Stimulated activated CD4-positive, alpha-beta T cell treated with anti-CD3 and anti-CD28 coated beads, Interleukin-12 subunit alpha, Interleukin-12 subunit beta, amount 100 ng/mL, for 4 hours (primary cell): ENCODE measurements at places on chromosomes 7 and 10.

GRCh38 chr7:36272211-36272566 lies 117.5 kb upstream of the ANLN start:
- no peak for DNase-seq

- no peak for DNase-seq
Measured at GRCh38 chr10:47243791-47244190, 56.2 kb upstream of the GDF10 start.

GRCh38 chr10:7577176-7577575 lies 89.6 kb downstream of the ITIH5 start:
- no peak for DNase-seq

DNA sequence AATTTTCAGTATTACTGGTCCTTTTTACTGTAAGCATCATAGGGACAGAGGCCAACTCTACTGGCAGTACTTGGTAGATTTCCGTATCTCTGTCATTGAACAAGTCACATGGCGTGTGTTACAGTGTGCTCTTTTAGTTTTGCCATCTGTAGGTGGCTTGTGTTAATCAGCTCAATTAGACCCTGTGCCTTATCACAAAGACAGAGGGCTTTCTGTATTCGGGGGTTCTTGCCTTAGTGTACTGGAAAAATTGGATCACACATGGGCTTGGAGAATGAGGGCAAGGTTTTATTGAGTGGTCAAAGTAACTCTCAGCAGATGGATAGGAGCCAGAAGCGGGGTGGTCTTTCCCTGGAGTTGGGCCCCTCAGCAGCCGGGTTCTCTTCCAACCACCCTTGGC lies 21.3 kb upstream of the LRGUK start:
- no peak for DNase-seq

DNA sequence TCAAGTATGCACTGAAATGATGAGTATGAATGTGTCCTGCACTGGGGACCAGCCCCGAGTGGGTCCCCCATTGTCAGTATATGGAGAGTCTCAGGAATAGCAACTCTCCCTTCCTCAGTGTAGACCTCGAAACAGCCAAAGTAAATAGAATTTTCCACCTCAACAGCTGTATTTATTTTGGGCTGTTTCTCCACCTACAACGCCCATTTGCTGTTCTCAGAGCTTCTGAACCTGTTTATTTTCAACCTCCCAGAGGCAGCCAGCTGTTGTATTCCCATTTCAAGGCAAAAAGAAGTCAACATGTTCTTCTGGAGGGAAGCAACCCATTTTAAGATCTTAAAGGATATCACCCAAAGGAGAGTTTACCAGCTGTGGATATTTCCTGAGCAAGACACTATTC lies 59.6 kb upstream of the BICC1 start:
- DNase-seq = no peak

GRCh38 chr7:77930496-77930895 lies 131.9 kb downstream of the PHTF2 start:
- no peak for DNase-seq

DNA sequence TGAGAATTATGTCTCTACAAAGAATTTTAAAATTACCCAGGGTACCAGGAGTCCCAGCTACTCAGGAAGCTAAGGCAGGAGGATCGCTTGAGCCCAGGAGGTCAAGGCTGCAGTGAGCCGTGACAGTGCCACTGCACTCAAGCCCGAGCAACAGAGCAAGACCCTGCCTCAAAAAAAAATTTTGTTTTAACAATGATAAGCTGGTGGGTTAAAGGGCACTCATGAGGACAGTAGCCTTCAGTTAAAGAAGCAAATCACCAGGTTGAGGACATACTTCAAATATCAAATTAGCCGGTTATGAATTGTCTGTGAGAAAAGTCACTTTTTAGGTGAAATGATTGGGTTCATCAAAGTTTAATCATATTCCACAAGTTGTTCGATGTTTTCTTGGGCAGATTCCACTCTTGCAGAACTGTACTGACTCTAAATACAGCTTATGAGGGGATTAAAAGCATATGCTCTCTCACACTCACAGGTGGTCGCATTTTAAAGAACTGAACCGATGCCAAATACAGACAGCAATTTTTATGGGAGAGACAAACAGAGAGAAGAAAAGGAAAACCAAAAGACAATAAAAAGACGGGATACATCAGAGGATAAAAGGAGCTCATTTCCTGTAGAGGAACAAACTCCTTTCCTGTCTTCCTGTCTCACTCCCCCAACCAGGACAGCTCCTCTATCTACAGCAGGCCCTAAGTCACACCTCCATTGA lies 582.8 kb upstream of the NRP1 start:
- DNase-seq = no peak

DNA sequence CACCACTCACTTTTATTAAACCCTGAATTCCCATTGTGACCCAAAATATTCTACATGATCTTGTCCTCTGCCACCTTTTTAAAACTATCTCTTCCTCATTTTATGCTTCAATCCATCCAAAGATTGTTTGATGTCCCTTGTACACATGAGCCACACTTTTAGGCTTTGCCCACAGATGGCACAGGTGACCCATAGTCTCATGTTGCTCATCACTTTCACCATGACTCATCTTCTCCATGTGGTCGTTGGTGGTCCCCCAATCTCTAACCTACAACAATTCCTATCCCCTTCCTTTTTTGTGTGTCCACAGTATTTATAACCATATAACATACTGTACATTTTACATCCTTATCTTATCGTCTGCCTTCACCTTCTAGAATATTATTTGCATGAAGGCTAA lies 271.5 kb upstream of the ZWINT start:
- DNase-seq = no peak

DNA sequence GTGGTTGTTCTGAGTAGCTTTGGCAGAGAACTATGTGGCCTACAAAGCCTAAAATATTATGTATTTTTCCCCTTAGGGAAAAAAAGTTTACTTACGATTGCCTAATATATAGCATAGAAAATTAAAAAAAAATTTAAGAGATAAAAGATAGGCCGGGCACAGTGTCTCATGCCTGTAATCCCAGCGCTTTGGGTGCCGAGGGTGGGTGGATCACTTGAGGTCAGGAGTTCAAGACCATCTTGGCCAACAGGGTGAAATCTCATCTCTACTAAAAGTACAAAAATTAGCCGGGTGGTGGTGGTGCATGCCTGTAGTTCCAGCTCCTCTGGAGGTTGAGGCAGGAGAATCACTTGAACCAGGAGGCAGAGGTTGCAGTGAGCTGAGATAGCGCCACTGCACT lies 439.2 kb upstream of the KLF6 start:
- no peak for DNase-seq

DNA sequence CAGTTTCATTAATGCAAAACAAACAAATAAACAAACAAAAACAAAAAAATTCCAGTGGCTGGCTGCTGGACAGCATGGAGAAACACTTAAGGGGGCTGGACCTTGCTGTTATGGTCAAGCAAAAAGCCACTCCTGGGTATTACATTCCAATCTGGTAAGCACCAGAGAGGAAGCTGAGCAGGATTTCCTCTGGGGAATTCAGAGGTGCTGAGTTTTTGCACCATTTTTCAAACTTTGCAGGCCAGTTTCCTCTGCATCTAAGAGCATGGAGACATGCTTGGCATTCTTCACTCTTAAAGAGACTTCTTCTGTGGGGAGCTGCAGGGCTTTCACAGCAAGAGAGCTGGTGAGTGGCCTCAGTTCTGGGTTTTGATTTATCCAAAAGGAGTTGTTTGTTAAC lies 84.5 kb downstream of the FZD1 start:
- DNase-seq = no peak

- DNase-seq = no peak
Measured at GRCh38 chr7:116182023-116182422, 28.3 kb upstream of the TES start.

GRCh38 chr7:150629347-150629746 lies 2.8 kb downstream of the GIMAP6 start:
- DNase-seq = no peak

DNA sequence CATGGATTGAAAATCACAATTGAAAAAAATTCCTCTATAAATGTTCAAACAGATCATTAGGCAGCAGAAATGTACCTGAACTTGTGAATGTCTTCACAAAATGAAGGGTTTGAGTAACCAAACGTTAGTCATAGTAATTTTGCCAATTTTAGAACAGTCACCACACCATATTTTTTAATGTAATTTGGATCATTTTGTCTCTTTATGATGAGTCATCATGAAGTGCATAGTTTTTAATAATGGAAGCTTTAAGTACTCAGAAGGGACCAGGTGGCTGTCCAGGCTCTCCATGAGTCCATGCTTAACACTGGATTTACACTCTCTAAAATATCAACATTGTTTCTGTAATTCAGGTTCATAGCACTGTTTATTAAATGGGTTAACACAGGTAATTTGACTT lies 219.2 kb downstream of the ETV1 start:
- DNase-seq = no peak

GRCh38 chr7:155296788-155297516 lies 726 bp upstream of the INSIG1 start:
- peak; percentile 69 for DNase-seq

DNA sequence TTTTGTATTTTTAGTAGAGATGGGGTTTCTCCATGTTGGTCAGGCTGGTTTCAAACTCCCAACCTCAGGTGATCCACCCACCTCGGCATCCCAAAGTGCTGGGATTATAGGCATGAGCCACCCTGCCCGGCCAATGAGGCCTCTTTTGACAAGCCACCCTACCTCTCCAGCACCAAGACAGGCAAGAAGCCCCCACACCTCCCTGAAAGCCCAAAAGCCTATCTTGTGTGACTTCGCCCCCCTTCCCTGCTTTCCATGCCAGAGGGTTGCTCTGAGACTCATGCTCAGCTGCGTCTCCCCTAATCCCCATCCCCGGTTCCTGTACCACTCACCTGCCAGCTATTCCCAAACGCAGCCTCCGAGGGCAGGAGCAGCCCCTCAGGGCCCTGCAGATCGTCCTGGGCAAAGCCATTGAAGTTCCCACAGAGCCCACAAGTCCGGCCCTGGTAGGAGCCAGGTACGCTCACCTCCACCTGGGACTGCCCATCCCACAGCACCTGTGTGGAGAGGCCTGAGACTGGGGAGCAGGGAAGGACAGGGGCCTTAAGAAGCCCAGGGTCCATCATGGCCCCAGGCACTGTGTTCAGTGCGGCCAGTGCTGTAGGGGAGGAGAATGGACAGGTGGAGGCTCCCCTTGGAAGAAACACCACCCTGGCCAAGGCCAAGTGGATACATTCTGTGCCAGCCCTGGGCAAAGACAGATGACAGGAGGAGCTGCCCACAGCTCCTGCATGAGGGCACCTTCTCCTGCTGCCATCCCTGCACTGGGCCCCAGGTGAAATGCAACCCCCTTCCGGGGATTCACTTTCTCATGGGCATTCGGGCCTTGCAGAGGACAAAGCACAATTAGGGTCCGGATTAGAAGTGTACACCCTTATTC lies 15.8 kb downstream of the ATP6V1F start:
- no peak for DNase-seq

DNA sequence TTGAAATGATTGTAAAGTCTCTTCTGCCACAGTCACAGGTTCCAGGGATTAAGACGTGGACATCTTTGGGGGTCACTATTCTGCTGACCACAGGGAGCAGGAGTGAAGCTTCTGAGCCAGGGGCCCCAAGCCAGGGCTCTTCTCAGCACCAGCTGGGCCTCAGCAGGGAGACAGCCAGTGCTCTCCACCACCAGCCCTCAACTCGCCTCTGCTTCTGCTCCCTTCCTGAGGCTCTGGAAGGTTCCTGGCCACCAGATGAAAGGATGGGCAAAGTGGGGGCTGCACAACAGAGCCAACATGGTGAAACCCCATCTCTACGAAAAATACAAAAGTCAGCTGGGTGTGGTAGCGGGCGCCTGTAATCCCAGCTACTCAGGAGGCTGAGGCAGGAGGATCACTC lies 11.2 kb upstream of the CRYGN start:
- DNase-seq = no peak

DNA sequence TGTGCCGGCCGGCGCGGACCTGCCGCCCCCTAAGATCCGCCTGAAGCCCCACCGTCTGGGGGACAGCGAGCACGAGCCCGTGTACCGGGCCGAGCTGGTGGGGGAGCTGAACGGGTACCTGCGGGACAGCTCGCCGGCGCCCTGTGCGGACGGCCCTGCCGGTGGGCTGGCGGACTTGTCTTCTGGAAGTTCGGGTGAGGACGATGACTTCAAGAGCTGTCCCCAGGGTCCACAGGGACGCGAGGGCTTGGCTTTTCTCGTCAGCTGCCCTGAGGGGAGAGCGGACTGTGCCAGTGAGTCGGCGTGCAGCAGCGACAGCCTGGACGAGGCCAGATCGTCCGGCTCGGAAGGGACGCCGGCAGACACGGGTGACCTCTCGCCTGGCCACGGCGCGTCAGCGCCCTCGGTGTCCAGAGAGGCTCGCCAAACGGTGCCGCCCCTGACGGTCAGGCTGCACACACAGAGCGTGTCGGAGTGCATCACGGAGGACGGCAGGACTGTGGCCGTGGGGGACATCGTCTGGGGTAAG lies 8.5 kb downstream of the PWWP2B start:
- no peak for DNase-seq

DNA sequence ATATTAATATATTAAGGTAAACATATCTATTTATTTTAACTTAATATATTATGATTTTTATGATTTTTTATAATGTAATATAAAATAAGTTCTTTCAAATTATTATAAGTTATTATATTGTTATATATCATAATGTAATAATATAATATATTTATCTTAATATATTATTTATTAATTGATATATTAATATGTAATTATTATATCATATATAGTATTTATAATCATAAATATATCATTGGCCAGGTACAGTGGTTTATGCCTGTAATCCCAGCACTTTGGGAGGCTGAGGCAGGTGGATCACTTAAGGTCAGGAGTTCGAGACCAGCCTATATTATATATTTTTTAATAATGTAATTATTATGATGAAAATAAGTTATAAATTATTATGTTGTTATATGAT lies 118.1 kb downstream of the MPP7 start:
- no peak for DNase-seq

- DNase-seq = no peak
Measured at GRCh38 chr7:30976381-30976780, 12.6 kb downstream of the GHRHR start.

GRCh38 chr10:71211775-71212317 lies 524 bp upstream of the UNC5B start:
- no peak for DNase-seq

- no peak for DNase-seq
Measured at GRCh38 chr7:23712368-23713284, 2.6 kb downstream of the STK31 start.

- DNase-seq = no peak
Measured at GRCh38 chr10:104293781-104294321, 24.9 kb downstream of the GSTO2 start.

DNA sequence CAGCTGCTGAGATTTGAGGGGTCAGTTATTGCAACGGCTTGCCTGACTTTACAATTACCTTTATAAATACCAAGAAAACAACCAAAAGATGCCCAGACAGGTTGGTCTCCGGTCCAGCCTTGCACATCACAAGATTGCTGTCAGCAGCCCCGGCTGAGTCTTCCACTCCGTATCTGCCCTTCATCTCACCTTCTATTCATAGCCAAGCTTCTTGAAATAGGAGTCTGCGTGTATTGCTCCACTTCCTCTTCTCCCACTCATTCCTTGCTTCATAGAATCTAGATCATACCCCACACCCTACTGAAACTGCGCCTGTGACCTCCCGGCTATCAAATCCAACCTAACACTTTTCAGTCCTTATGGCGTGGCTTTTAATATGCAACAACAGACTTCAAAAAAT lies 31.1 kb upstream of the USP6NL start:
- no peak for DNase-seq

GRCh38 chr7:134618756-134619530 lies 27.7 kb upstream of the BPGM start:
- no peak for DNase-seq
